ENCODE measurements at places on chromosomes 4 and X.

DNA sequence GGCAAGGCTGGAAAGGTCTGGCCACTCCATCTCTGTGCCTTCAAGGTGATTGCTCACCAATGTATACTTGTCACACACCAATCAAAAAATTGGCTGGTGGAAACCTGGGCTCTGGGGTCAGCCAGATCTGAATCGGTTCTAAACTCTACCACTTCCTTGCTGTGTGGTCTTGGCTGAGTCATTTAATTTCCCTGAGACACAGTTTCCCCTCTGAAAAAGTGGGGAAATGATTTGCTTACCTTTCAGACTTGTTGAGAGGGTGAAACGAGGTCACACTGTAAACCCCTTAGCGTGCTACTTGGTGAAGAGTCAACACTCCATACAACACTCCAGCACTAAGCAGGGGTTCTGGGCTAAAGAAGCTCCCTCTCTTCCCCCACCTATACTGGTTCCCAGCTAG lies 252.3 kb upstream of the ZIC3 start:
- DNase-seq, result no peak

DNA sequence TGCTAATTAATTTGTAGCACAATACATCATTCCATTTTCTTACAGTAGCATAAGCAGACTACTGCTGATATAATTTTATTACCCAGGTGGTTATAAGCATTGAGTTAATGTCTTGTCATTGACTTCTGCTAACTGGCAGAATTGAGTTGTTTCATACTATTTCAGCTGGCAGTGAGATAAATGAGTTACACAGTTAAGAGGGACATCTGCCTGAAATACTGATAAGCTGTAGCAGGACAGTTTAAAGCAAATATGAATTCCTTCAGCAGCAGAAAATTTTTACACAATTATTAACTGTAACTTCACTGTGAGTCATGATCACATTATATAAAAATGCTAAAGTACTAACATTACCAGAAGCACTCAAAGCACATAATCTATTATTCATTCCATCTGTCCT lies 326.8 kb downstream of the INPP4B start:
- DNase-seq, result no peak

DNA sequence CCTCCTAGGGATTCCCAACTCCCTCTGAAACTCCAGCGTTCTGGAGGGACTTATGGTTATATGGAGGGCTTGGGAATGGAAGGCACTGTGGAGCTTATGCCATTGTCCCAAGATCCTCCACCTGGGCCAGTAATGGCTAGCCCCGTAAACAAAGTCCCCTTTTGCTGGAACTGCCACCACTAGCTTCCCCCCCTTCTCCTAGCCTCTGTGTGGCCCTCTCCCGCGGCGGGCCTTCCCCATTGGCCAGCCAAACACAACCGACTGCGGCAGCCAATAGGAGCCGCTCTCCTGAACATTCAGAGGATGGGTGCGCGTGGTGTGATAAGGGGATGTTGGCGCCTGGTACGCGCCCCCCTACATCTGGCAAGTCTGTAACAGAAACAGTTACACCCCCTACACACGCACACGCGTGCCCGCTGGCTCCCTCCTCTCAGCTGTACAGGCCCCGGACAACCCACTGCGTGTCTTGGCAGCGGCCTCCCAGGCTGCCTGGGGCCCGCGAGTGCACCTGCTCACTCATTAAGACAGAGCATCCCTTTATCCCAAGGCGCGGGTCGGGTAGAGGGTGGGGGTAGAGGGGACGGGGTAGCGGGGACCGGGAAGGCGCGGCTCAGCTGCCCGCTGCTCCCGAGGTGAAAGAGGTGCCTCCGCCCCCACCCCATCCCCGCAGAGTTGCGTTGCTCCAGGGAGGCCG lies 863 bp upstream of the RAB33A start:
- DNase-seq, result peak; percentile 44

DNA sequence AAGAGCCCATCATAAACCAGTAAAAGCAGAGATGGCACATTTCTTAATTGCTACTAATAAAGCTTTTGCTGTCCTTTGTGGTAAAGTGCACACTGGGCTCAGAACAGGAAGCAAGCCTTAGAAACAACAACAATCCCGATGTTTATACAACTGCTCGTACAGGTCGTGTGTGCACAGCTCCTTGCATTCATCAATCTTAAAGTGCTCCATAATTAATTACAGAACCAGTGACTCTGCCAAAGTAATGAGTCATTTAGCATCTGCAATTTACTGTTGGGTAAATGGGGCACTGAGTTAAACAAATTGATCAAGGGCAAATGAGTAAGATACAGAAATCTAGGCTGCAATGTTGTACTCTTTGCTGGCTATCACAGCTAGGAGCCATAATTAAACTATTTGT lies 61.3 kb upstream of the TXK start:
- no peak for DNase-seq

DNA sequence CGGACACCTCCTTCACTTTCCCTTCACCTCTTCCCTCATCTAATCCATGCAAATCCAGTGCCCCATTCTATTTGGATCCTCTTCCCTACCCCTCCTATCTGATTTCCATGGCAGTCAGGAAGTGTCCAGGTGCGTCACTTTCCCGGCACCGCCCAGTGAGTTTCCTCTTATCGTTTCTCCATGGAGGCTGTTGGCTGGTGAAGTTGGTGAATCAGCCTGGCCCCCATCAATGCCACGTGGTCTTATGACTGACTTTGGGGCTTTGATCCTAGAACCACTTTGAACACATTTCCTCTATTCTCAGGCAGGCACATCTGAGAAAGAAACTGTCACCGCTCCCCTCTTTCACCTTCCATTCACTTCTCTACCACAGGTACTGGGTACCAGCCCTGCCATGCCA lies 137.8 kb downstream of the CEP135 start:
- no peak for DNase-seq

DNA sequence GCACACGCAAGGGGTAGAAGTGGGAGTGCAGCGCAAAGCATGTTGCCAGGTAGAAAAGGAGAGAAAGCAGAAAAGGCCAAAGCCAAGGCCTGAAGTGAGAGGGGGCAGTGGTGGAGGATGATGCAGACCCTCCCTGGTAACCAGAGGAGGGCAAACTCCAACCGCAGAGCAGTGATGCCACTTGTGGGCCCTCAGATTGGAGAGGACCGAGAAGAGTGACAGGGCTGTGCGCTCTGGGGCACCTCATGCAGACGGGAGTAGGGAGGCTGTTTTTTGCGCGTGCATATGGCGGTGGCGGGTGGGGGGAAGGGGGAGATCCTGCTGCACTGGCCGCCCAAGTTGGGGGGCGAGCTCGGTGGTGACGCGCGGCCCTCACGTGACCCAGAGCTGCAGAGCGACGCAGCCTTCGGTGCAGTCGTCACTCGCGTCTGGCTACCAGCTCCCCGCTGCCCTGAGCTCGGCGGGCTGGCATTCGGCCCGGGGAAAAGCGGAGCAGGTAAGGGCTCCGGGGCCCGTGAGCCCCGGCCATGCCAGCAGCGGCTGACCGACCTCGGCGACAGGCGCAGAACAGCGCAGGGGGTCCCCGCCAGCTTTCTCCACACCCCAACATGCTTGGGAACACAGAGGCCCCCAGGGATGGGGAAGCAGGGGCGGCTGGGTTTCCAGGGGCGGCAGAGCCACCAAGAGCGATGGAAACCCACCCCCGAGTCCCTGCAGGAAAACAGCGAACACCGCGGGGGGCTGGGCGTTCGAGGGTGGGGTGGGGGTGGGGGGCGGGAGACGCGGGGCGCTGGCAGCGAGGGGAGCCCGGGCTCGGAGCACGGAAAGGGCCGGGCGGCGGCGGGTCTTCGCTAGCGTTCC lies at the start of gene BEX3:
Gene BEX3, plus strand, starts transcription at position 421 of the 861 bp plus-strand sequence. CDS start 984 bp downstream, outside the sequence.
- peak; percentile 4 for DNase-seq

DNA sequence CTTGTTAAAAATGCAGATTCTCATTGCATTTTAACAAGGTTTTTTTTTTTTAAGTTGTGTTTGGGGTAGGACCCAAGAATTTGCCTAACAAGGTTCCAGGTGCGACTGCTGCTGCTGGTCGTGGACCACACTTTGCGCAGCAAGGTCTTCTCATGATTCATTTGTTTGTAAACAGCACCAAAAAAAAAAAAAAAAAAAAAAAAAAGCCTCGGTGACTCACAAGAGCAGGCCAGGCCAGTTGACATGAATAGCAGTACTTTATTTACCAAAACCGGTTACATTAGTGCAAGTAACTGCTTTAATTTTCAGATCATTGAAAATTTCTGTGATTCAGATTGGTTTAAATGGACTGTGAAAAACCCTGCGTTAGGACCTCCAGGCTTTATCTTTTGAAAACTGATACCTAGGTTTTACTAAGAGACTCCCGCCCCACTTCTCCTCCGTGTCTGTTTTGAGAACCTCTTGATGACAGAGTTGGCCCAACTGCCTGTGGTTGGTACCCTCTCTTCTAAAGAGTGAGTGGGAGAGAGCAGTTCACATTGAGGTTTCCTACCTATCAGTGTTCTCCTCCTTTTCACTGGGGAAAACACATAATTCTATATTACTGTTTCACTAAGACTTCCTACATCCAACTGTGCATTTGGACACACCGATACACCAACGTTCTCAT lies 86.2 kb downstream of the PHEX start:
- no peak for DNase-seq

DNA sequence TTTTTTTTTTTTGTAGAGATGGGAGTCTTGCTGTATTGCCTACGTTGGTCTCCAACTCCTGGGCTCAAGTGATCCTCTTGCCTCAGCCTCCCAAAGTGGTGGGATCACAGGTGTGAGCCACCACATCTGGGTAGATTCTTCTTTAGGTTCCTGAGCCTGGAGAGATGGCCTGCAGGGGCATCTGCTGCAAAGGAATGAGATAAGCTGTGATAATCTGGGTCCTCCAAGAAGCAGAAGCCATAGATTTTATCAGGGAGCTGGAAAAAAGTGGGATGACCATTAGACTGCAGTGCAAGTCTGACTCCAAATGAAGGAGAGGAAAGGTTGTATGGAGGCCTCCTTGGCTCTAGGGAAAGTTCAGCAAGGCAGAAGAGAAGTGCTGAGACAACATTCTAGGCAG lies 19.0 kb upstream of the ACSL1 start:
- DNase-seq, result no peak

- DNase-seq, result no peak
Observed at GRCh38 chr4:168836490-168836889, 173.6 kb downstream of the CBR4 start.
